ENCODE measurements at places on chromosomes 1 and 21.

DNA sequence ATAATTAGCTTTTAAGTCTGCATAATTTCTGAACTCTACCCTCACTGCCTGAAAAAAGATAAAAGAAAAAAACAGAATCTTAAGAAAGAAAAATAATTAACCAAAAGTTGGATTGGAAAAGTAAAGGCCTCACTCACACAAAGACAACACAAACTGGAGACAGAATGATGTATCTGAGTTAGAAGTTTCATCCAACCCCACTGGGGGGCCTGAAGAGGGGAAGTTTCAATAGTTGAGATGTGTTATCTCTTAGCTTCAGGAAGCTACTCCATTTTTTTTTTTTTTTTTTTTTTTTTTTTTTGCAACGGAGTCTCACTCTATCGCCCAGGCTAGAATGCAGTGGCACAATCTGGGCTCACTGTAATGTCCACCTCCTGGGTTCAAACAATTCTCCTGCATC is 19.9 kb downstream of the SYDE2 start:
- H3K4me1 ChIP-seq = no peaks in the 10 kb centered on the region
- H3K36me3 ChIP-seq = peaks cover 13% of the 10 kb centered on the region
- no peaks in the 10 kb centered on the region for H3K27me3 ChIP-seq
- H3K4me3 ChIP-seq = no peak overlapping the region
- no peak for DNase-seq
- H3K27ac ChIP-seq = no peak overlapping the region

- H3K4me1 ChIP-seq = no peaks in the 10 kb centered on the region
- no peak for DNase-seq
- H3K27me3 ChIP-seq = peaks cover 2% of the 10 kb centered on the region
- H3K4me3 ChIP-seq = no peak overlapping the region
- no peaks in the 10 kb centered on the region for H3K36me3 ChIP-seq
- no peak overlapping the region for H3K27ac ChIP-seq
These were observed 80.1 kb upstream of the ATF3 start for GRCh38 chr1:212528501-212528900.

DNA sequence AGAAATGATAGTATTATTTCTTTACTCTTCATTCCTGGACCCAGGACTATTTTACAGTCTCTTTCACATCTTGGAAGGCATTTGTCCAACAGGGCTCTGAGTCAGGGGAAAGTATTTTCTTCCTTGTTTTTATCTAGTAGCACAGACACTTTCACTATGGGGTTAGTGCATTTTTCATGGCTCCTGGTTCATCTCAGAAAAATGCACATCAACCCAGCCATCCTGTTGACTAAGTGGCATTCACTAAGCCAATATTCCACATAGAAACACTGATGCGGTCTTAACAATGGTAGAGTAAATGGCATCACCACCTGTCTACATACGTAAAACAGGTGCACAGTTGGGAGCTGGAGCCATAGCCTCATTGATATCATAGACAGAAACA is 87.4 kb upstream of the C1orf21 start:
- no peak for DNase-seq
- no peaks in the 10 kb centered on the region for H3K4me1 ChIP-seq
- H3K4me3 ChIP-seq = no peak overlapping the region
- H3K27me3 ChIP-seq = no peaks in the 10 kb centered on the region
- H3K36me3 ChIP-seq = no peaks in the 10 kb centered on the region
- H3K27ac ChIP-seq = no peak overlapping the region

DNA sequence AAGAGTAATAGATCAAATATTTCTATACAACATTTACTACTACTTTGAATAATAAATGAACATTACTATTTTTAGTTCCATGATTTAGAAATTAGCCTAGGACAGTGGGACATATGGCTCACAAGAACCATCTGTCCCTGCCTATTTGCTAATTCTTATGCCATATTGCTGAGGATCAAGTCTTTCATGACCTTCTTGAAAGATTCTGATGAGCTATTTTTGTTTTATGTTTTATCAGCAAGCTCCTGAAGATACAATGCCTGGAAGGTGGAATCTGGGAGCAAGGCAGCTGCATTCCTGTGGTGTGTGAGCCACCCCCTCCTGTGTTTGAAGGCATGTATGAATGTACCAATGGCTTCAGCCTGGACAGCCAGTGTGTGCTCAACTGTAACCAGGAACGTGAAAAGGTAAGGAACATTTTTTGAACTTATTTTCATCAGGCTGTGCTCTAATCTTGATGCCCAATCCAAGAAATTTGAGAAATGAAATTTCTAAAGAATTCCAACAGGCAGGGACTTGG is 326.7 kb downstream of the PAPPA2 start:
- H3K4me3 ChIP-seq = no peak overlapping the region
- no peak overlapping the region for H3K27ac ChIP-seq
- no peaks in the 10 kb centered on the region for H3K36me3 ChIP-seq
- H3K27me3 ChIP-seq = no peaks in the 10 kb centered on the region

DNA sequence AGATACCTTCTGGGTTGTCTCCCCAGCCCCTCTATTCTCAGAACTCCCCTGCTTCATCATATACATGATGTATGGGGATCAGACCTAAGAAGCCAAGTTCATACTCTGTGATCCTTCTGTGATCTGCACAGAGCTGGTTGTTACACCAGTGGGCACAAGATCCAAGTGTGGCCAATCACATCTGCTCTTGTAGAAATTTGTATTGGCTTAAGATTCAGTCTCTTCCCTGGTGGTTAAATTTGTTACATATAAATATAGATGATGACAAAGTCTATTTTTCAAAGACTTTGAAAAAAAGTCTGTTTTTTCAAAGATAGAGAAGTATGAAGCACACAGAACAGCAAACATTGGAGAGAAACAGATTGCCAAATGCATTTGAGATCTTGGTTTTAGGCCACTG is 135.8 kb upstream of the FGGY start:
- H3K27ac ChIP-seq = no peak overlapping the region
- H3K4me3 ChIP-seq = no peak overlapping the region
- no peaks in the 10 kb centered on the region for H3K27me3 ChIP-seq
- H3K4me1 ChIP-seq = peaks cover 9% of the 10 kb centered on the region
- DNase-seq = no peak

DNA sequence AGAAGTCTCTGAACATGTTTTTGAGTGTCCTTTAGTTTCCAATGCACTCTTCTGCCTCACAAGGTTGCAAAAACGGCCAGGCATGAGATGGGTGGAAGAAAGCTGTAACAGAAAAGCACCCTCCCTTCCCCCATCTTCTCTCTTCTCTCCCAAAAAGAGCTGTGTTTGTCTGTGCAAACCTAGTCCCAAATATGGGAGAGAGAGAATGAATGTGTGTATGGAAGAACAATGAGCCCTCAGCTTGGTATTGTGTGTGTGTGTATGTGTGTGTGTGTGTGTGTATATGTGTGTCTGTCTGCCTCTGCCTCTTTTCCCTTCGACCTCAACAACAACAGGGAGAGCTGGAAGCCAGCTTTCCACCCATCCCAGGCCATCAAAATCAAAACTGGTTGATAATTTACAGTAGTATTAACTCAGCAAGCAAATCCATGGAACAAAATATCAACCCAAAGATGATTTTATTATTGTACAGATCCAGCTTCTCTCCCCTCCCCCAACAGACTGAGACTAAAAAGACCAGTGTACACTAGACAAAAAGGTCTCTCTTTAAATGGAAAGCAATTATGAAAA is 1.8 kb downstream of the RERE start:
- peak overlapping the region; percentile 93 for H3K27ac ChIP-seq
- H3K27me3 ChIP-seq = no peaks in the 10 kb centered on the region
- peaks cover 36% of the 10 kb centered on the region for H3K4me1 ChIP-seq
- H3K4me3 ChIP-seq = peak overlapping the region; percentile 89
- H3K36me3 ChIP-seq = no peaks in the 10 kb centered on the region

GRCh38 chr1:61167309-61167708 is 84.9 kb downstream of the NFIA start:
- no peak overlapping the region for H3K27ac ChIP-seq
- no peak for DNase-seq
- no peak overlapping the region for H3K4me3 ChIP-seq
- no peaks in the 10 kb centered on the region for H3K36me3 ChIP-seq
- no peaks in the 10 kb centered on the region for H3K27me3 ChIP-seq

GRCh38 chr1:88509379-88509778 is 174.7 kb upstream of the PKN2 start:
- H3K27ac ChIP-seq = no peak overlapping the region
- no peak overlapping the region for H3K4me3 ChIP-seq
- DNase-seq = no peak
- peaks cover 2% of the 10 kb centered on the region for H3K27me3 ChIP-seq
- no peaks in the 10 kb centered on the region for H3K4me1 ChIP-seq

GRCh38 chr1:32200226-32201010 is at the start of gene CCDC28B:
CCDC28B (plus strand) TSS chr1:32200595; CDS start chr1:32201936, 1,341 bp downstream.
- peaks cover 55% of the 10 kb centered on the region for H3K4me1 ChIP-seq
- peak within 1 kb of the TSS; percentile 81 for H3K27ac ChIP-seq

GRCh38 chr1:225871359-225872074 is 10.7 kb downstream of the TMEM63A start:
- no peak overlapping the region for H3K27ac ChIP-seq
- no peaks in the 10 kb centered on the region for H3K27me3 ChIP-seq
- peak; percentile 80 for DNase-seq
- H3K36me3 ChIP-seq = 0 out of 2 replicates have a peak, but pooled peaks cover 2% of the 10 kb centered on the region
- H3K4me3 ChIP-seq = no peak overlapping the region
- peaks cover 14% of the 10 kb centered on the region for H3K4me1 ChIP-seq

DNA sequence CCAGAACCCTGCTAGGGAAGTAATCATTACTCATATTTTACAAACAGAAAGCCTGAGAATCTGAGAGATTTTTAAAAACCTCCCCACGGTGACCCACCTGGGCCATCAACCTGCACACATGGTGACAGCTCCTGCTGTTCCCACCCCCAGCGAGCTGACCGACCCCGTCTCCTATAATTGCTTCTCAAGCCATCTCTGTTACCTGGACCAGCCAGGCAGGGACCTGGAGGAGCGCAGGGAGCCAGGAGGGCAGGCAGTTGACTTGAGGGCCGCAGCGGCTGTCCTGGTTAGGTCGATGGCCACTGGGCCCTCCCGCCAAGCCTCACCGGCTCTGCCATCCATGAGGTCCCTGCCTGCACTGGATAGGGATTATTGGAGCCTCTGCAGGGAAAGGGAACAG is 7.7 kb downstream of the TFF2 start:
- no peak for DNase-seq

GRCh38 chr1:165235777-165236291 is 120.7 kb downstream of the LMX1A start:
- no peaks in the 10 kb centered on the region for H3K4me1 ChIP-seq
- H3K27me3 ChIP-seq = peaks cover 39% of the 10 kb centered on the region
- DNase-seq = no peak
- H3K36me3 ChIP-seq = no peaks in the 10 kb centered on the region
- no peak overlapping the region for H3K27ac ChIP-seq

GRCh38 chr1:21821385-21822019 is 9.4 kb downstream of the LDLRAD2 start:
- H3K36me3 ChIP-seq = peaks cover 4% of the 10 kb centered on the region
- no peak overlapping the region for H3K27ac ChIP-seq
- no peaks in the 10 kb centered on the region for H3K27me3 ChIP-seq
- peaks cover 6% of the 10 kb centered on the region for H3K4me1 ChIP-seq

GRCh38 chr1:54968551-54968950 is 11.9 kb upstream of the TMEM61 start:
- H3K4me1 ChIP-seq = peaks cover 4% of the 10 kb centered on the region
- no peak overlapping the region for H3K4me3 ChIP-seq
- no peak overlapping the region for H3K27ac ChIP-seq

- H3K4me1 ChIP-seq = no peaks in the 10 kb centered on the region
- no peaks in the 10 kb centered on the region for H3K27me3 ChIP-seq
- no peak overlapping the region for H3K27ac ChIP-seq
- H3K36me3 ChIP-seq = no peaks in the 10 kb centered on the region
- no peak for DNase-seq
These were observed 292.9 kb downstream of the NFIA start for GRCh38 chr1:61375082-61375880.

GRCh38 chr1:193677874-193678273 is 491.5 kb upstream of the B3GALT2 start:
- H3K4me1 ChIP-seq = no peaks in the 10 kb centered on the region
- no peaks in the 10 kb centered on the region for H3K36me3 ChIP-seq
- no peak for DNase-seq
- H3K4me3 ChIP-seq = no peak overlapping the region
- H3K27ac ChIP-seq = no peak overlapping the region

- no peaks in the 10 kb centered on the region for H3K27me3 ChIP-seq
- no peak overlapping the region for H3K4me3 ChIP-seq
- no peak overlapping the region for H3K27ac ChIP-seq
These were observed 780 bp upstream of the CROCC start for GRCh38 chr1:16920951-16921350.

DNA sequence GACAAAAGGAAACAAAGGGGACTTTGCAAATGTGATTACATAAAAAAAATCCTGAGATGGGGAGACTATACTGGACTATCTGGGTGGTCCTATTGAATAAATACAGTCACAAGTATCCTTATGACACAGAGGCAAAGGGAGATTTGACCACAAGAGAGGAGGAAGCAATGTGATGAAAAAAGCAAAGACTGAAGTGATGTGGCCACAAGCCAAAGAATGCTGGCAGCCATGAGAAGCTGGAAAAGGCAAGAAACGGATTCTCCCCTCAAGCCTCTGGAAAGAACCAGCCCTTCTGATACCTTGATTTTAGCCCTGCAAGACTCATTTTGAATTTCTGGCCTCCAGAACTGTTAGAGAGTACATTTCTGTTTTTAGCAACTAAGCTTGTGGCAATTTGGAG is 36.4 kb downstream of the OLFML2B start:
- no peaks in the 10 kb centered on the region for H3K4me1 ChIP-seq
- no peak for DNase-seq
- peaks cover 5% of the 10 kb centered on the region for H3K27me3 ChIP-seq
- H3K36me3 ChIP-seq = no peaks in the 10 kb centered on the region
- no peak overlapping the region for H3K27ac ChIP-seq
- H3K4me3 ChIP-seq = no peak overlapping the region

- H3K36me3 ChIP-seq = no peaks in the 10 kb centered on the region
- no peak overlapping the region for H3K27ac ChIP-seq
- no peaks in the 10 kb centered on the region for H3K27me3 ChIP-seq
These were observed 74.5 kb downstream of the NPHP4 start for GRCh38 chr1:5917591-5918274.

DNA sequence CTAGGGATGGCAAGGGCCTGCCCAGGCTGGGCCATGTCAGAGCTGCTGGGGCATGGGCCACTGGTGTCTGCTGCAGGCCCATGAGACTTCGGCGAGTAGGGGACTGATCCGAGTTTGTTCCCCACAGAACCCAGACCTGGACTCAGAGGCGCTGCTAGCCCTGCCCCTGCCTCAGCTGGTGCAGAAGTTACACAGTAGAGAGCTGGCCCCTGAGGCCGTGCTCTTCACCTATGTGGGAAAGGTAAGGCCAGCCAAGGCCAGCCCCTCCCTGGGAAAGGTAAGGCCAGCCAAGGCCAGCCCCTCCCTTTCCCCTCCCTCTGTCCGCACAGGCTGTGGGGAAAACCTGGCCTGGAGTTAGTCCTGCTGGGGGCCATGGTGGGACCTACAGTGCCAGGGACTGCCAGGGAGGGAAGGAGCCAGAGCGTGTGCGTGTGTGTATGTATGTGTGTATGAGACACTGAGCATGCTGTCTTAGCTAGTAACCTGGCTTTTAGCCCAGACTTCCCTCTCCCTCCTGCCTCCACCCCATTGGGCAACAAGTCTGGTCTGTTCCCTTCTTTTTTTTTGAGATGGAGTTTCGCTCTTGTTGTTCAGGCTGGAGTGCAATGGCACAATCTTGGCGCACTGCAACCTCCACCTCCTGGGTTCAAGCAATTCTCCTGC is 8.0 kb downstream of the FAAH start:
- H3K27me3 ChIP-seq = no peaks in the 10 kb centered on the region
- no peaks in the 10 kb centered on the region for H3K36me3 ChIP-seq
- no peak for DNase-seq
- H3K27ac ChIP-seq = no peak overlapping the region

Data from Panc1 (cell line).